ENCODE measurements at places on chromosomes 1 and 21.

DNA sequence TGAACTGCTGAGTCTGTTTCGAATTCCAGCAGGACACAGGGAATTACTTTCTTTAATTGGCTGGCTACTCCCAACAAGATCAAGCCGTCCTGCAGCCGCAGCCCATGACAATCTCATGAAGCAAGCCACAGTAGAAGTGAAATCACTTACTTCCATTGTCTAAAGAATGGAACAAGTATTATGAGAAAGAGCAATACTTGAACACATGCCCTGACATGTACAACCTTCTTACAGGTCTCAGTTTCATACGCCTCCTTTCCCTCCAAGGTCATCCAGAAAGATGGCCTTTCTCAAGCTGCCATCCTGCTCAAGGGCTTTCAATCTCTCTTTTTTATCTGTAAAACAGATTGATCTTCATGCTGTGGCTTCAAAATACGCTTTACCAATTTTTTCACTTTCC, 85.1 kb downstream of the PCSK9 start:
- no peak for DNase-seq

GRCh38 chr1:234927971-234928640, 200.5 kb downstream of the TOMM20 start:
- DNase-seq = no peak

GRCh38 chr1:20609541-20609940, 20.6 kb downstream of the CDA start:
- DNase-seq = no peak

DNA sequence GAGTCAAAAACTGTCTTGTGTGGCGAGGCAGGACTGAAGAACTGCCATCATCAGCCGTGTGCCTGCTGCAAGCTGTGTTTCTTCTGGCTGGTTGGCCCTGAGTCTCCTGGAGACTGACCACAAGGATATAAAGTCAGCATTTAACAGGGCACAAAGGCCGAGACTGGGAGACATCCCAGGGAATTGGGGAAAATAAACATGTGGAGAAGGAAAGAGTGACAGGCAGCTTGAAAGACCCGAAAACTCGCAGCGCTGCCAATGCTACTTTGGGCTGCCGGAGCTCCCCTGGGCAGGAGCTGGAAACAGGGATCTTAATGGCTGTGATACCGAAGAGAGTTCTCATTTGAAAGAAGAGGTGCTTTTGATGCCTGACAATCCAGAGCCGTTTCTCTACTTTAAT, 125.3 kb upstream of the HMGB4 start:
- DNase-seq = no peak

- no peak for DNase-seq
These were observed 3.2 kb downstream of the MTHFR start for GRCh38 chr1:11802616-11802972.

GRCh38 chr1:47406966-47407365, 9.1 kb upstream of the FOXE3 start:
- no peak for DNase-seq

GRCh38 chr1:107966550-107966949, 1.6 kb upstream of the VAV3 start:
- DNase-seq = no peak

DNA sequence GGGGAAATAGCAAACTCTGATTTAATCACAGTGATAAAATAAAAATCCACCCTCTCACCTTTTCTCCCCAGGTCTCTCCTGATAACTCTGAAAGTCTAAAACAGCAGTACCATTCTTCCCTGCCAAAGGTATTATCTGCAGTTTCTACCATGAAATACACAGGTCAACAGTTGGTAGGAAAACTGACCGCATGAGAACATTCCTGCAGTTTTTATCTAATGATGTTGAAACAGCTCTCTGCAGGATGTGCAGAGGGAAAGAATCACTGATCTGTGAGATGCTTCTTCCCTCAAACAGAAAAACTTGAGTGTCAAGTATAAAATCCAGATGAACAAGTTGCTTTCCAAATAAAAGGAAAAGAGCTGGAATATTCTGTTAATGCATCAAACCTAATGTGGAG, 39.1 kb downstream of the KCNJ6 start:
- DNase-seq = no peak

- no peak for DNase-seq
These were observed 70.6 kb upstream of the GCLM start for GRCh38 chr1:93979718-93980319.

- DNase-seq = no peak
These were observed 2.4 kb downstream of the TSPEAR start for GRCh38 chr21:44708866-44709425.

GRCh38 chr1:53688381-53689102, 50.4 kb downstream of the GLIS1 start:
- DNase-seq = no peak

DNA sequence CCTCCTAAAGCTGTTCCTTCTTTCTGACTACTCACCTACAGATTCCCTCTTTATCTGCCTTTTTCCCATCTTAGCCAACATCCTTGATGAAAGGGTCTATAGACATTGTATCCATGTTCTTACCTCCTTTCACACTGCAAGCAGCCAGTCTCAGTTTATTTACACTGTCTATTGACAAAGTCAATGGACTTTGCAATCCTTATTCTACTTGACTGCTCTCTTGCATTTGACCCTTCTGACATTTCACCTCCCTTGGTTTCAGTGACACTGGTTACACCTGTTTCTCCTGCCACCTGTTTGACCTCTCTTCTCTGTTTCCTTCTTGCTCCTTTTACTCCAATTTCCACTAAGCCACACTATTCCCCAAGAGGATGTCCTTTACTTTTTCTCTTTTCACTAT, 224.0 kb upstream of the SNX7 start:
- DNase-seq = no peak

- DNase-seq = no peak
These were observed 29.5 kb downstream of the TLCD4 start for GRCh38 chr1:95146637-95147036.

- no peak for DNase-seq
These were observed 125.2 kb upstream of the F3 start for GRCh38 chr1:94666797-94667196.

- DNase-seq = no peak
These were observed 55.7 kb upstream of the ACADM start for GRCh38 chr1:75668813-75669212.

GRCh38 chr21:40706176-40706575, 140.8 kb downstream of the DSCAM start:
- DNase-seq = no peak

DNA sequence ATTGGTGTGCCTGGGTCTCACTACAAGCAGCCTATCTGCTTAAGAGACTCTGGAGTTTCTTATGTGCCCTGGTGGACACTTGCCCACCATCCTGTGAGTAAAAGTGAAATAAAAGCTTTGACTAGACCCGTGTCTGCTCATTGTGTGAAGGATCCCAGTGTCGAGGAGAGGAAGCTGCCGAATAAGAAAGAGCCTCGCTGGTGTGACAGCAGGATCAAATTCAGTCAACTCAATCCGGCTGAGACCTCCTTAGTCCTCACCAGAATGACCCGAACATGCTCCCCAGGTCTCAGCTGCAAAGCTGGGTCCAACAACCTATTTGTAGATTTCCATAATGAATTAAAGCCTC, 14.8 kb downstream of the CD2 start:
- DNase-seq = no peak
